ENCODE measurements at places on chromosomes 6 and 20. TPM values are rescaled to one million over a fixed set of nuclear protein-coding genes. Genes with fewer than 3 reads are reported as not detected.
A peak's percentile ranks its signal among the peaks of the same experiment; 100 is the strongest.

- no peak for DNase-seq
Measured at GRCh38 chr20:35489717-35490116, 34.3 kb downstream of the CEP250 start.

- peak; percentile 16 for DNase-seq
Measured at GRCh38 chr6:47733879-47734558, 35.6 kb downstream of the ADGRF4 start.

- no peak for DNase-seq
Measured at GRCh38 chr20:33781133-33781532, 30.0 kb upstream of the CHMP4B start.

DNA sequence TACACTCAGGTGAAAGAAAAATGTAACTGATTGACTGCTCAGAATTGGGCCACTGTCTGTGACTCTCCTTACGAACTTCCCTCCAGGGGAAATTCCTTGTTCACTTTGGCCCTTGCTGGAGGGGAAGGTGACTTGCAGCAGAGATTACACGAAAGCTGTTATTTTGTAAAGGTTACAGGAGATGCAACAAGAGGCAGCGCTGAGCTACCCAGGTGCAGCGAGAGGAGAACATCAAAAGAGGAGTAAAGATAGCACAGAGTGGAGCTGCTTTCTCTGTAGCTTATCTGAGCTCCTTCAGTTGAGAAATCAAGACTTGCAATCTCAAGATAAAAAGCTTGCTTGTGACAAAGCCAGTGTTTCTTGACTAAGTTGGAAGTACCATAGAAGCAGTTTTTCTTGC lies 144.6 kb downstream of the ARHGAP18 start:
- no peak for DNase-seq

DNA sequence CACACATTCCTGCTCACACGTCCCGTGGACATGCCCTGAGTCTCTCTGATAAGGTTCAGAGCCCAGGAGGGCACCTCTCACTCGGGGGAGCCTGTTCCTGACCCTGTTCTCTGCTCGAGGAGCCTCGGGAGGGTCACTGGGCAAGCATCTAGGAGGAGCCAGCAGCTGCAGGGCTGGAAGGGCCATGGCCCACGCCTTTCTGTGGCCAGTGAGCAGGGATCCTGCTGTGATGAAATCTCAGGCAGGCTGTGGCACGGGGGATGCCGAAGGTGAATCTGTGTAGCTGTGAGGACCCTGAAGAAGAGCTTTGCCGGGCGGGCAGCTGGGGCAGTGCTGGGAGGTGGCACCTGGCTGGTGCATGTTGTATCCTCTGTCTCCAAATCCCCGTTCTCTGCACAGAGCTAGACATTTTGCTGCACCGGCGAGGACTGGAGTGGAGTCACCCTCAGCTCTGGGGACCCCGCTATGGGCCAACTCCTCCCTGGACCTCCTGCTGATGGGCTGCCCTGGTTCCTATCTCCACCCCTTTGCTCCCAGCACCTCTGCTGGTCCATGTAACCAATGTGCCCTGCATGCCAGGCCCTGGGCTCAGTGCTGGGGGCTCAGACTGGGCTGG lies 7.1 kb upstream of the NPBWR2 start:
- no peak for DNase-seq

DNA sequence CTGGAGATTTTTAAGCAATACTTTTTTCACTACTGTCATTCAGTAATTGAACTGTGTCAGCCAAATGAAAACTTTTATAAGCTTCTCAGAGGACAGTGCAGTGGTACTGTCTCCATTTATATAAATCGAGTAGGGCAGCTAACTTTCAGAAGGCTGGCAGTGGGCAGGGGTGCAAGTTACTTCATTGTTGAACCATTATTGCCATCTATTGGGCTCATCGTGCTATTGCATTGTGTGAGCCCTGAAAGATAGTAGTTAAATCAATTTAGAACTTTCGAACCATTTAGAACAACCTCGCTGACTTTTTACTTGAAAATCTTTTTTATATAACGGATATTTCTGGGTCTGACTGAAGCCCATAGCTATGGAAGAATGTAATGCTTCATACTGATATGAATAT lies 347.8 kb upstream of the PLCB4 start:
- DNase-seq, result peak; percentile 45

- no peak for DNase-seq
Measured at GRCh38 chr6:162576016-162576415, 151.6 kb downstream of the PRKN start.

- DNase-seq, result peak; percentile 32
Measured at GRCh38 chr6:139323511-139324300, 31.9 kb upstream of the TXLNB start.

DNA sequence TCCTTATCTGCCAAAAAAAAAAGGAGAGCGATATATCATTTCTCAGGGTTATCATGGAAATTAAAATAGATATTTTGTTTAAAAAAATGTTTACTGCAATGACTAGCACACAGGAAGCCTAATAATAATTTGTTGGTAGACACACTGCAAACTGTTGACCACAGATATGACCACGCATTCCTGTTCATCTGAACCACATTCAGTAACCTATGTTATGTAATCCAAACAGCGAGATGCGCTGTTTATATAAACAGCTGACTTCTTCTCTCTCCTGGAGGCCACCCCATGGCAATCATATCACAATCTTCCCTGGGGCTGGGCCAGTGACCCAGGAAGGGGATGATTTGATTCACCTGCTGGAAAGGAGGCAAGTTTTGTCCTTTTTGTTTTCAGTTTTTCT lies 129.3 kb upstream of the UST start:
- DNase-seq, result no peak

DNA sequence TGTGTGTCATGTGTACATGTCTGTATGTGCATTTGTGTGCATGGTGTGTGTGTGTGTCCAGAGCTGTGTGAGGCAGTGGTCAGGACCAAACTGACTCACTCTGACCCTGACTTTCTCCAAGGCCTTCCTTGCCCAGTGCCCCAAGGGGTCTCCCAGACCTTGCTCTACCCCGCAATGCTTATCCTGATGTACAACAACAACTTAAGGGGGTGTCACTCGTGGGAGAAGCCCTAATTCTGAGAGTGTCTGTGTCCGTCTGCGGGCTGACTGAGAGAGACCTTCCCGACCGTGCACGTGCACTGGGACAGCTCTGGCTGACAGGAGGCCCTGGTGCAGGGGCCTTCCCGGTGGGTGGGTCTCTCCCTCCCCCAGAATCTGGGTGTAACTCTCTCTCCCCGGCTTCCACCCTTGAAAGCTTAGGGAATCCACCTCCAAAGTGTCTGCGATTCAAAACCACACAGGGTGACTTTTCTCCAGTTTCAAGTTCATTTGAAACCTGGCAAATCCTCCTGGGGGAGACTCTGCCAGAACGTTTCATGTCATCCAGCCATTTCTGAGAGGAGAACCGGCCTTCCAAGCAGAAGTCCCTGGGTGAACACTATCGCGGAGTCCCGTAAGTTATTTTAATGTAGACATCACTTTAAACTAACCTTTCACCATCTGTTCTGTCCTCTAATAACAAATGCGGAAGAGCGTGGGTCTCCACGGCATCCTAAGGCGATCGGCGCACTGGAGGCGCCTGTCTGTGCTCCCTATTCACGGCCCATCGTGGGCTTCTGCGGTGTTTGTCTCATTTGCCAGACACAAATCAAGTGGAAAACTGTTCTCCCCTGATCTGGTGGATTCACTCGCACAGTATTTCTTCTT lies 225.5 kb downstream of the TAF4 start:
- DNase-seq, result no peak

GRCh38 chr20:53539516-53539915 lies 54.1 kb downstream of the ZNF217 start:
- DNase-seq, result peak; percentile 8

- no peak for DNase-seq
Measured at GRCh38 chr20:40547483-40548091, 141.4 kb downstream of the MAFB start.

DNA sequence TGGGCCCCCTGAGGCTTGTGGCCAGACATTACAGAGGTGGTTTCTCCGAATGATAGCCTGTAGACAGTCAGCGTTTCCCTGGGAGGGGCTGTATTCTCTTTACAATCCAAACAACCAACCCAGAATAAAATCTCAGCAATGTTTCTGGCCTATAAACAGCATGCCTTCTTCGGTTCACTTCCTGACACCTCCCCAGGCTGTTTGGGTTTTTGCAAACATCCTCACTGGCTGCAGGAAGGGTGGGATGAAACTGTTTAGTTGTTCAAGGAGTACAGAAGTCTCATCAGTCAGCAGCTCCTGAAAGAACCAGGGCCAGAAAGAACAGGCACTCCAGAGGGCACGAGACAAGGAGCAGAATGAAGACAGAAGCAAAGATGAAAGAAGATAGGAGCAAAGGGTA lies 350.0 kb downstream of the QKI start:
- peak; percentile 47 for DNase-seq

GRCh38 chr20:49582413-49583334 lies 14.7 kb upstream of the PTGIS start:
- DNase-seq, result no peak

- DNase-seq, result no peak
Measured at GRCh38 chr20:46237227-46237626, 71.1 kb downstream of the CDH22 start.

- peak; percentile 63 for DNase-seq
Measured at GRCh38 chr6:19851241-19852089, 14.3 kb downstream of the ID4 start.

RNF182 gene
- total RNA-seq, result 8.7 TPM

GFOD1 gene
- 4.5 TPM for total RNA-seq

SCRT2 gene
- not detected for total RNA-seq

VWA7 gene
- 0.34 TPM for total RNA-seq

UBE2C gene
- 167 TPM for total RNA-seq

MUC22 gene
- total RNA-seq, result not detected

ENPP4 gene
- total RNA-seq, result 19.6 TPM

LY6G6C gene
- not detected for total RNA-seq
